ENCODE measurements at places on chromosomes 6 and 20.

- peak; percentile 49 for DNase-seq
Observed at GRCh38 chr6:70563530-70563929, 3.2 kb upstream of the SDHAF4 start.

GRCh38 chr6:71248306-71248765, 40.3 kb upstream of the OGFRL1 start:
- DNase-seq, result peak; percentile 73

GRCh38 chr6:138803331-138803730, 7.4 kb downstream of the ECT2L start:
- DNase-seq, result no peak

- peak; percentile 95 for DNase-seq
Observed at GRCh38 chr20:38217791-38218565, 42.6 kb downstream of the KIAA1755 start.

DNA sequence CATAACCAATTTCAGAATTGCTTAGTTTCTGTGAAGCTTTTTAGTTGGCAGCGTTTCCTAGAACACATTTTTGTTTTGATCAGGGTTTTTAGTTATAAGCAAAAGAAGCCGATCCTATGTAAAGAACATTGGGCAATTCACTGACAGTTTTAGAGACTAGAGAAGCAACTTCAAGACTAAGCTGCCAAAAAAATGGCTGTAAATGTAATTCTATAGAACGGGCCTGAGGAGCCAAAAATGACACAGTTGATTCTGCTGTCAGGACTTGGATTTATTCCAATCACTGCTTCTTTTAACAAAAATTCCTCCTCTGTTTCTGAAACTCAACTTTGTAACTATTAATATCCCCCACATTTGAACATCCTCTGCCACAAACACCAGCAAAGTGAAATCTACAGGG, 236.0 kb upstream of the EYS start:
- DNase-seq, result no peak

DNA sequence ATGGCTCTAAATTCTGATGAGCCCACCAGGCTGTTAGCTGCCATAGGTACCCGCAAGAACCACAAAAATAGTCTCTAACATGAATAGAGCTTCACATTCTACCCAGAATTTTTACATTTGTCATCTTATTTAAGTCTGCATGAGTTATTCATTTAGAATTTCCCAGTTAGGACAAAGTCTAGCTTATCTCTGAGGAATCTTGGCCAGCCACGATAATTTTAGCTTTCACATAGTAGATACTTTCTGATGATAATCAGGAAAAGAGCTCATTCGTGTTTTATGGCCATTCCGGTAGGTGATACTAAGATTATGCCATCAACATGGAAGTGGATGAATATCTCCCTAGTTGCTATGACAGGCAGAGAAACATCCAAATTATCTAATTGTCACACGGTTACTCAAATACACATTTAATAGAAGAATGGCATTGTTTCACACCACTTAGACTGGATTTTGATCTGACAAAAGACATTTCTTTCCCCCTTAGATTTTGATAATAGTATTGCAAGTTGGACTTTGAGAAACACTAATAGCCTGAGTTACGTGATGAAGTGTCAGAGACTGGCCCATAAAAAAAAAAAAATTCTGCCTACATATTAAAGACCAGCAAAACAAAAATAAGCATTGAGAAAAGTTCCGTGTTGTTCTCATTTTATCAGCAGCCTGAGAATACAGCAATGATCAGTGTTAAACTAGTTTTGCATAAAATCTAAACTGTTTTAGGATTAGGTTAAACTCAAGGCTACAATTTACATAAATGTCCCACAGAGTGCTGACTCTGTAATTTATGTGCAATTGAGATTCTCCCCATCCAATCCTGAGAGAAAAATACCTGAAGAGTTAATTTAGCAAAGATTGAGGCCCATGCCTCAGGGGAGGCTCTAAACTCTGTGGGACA, 397.5 kb upstream of the ARID1B start:
- no peak for DNase-seq

DNA sequence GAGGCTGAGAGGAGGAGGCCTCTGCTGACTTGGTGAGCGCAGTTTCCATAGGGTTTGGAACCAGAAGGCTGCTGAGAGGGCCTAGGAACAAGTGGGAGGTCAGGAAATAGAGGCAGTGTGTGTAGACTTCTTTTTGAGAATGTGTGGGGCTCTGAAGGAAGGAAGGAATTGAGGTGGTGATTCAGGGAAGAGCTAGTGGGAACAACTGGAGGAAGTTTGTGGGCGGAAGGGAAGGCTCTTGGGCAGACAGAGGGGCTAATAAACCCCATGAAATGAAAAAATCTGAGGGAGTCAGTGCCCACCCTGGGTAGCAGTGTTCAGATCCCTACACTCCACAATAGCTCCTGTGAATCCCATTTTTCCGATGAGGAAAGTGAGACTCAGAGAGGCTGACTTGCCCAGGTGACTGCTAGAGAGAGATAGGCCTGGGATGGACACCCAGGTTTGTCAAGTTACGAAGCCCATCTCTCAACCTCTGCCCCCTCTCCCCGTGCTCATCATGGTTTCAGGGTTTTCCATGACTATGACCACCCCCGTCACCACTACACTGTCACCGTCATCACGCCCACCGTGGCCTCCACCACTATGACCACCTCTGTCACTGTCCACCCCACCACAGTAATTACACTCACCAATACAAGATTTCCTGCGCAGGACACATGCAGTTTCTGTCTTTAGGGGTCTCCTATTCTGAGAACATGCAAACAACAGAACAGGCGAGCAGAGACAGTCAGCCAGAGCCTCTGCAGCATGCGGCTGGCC, 106.4 kb downstream of the MRPL14 start:
- DNase-seq, result no peak

GRCh38 chr6:13068586-13069210, 259.6 kb downstream of the TBC1D7 start:
- peak; percentile 25 for DNase-seq

DNA sequence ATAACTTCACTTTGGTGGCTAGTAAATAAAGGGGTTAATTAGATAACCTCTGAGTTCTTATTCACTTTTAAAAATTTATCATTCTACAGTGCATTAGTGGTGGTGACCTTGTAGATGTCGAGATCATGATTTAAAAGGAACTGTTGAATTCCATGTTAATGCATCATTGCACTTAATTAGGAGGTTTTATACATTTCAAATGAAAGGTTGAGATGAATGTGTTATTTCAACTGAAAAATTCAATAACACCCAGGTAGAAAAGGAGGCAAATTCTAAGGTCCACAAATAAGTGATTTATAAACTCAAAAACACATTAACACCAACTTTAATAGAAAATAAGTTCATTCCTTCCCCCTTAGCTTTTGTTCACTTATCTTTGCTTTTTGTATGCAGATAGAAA, 58.3 kb upstream of the TMEM170B start:
- DNase-seq, result no peak

DNA sequence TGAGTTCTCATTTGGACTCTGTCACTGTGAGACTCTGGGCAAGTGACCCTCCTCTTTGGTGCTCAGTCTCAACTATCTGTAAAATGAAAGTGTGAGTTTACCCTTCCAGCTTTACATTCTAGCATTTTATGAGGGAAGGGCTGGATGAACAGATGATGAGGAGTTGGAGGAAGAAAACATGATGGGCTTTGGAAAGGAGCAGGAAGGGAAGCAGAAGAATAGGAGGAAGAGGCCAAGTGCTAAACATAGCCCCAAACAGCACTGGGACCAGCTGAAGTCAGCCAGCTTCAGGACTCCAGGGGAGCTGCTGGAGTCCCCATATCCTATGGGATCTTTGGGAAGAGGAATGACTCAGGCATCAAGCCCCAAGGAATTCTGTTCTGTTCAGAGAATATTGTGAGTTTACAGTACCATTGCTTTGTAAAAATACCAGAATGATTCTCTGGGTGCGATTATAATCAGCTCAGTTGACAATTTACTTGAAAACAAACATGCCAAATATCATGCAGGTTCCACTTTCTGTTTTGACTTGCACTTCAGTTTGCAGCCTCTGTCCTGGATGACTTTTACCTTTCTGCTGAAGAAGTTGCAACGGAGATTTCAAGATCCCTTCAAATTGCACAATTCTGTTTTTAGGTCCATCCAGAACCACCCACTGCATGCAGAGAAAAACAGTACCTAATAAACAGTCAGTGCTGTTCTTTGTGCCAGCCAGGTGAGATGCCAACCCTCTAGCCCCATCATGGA, 3.2 kb downstream of the CD40 start:
- DNase-seq, result no peak

- no peak for DNase-seq
Observed at GRCh38 chr6:36688739-36689075, 8.9 kb upstream of the RAB44 start.

GRCh38 chr20:4603724-4604123, 118.0 kb upstream of the PRND start:
- DNase-seq, result no peak

DNA sequence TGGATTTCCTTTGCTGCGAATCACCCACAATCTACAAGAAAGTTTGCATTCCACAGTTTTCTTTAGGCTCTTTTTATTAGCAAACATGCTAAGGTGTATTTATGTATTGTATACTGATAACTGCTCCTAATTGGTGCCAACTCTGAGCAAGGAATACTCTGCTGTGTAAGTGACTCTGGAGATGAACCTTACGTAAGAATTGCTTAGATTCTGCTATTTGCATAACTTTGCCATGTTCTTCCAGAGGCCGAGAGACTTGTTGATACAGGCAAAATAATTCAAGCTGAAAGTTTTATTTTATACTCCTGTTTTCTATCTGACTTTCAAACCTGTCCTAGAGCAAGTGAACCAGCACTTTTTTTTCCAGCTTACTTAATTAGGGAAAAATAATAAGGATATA, 461.3 kb downstream of the GJA1 start:
- no peak for DNase-seq

DNA sequence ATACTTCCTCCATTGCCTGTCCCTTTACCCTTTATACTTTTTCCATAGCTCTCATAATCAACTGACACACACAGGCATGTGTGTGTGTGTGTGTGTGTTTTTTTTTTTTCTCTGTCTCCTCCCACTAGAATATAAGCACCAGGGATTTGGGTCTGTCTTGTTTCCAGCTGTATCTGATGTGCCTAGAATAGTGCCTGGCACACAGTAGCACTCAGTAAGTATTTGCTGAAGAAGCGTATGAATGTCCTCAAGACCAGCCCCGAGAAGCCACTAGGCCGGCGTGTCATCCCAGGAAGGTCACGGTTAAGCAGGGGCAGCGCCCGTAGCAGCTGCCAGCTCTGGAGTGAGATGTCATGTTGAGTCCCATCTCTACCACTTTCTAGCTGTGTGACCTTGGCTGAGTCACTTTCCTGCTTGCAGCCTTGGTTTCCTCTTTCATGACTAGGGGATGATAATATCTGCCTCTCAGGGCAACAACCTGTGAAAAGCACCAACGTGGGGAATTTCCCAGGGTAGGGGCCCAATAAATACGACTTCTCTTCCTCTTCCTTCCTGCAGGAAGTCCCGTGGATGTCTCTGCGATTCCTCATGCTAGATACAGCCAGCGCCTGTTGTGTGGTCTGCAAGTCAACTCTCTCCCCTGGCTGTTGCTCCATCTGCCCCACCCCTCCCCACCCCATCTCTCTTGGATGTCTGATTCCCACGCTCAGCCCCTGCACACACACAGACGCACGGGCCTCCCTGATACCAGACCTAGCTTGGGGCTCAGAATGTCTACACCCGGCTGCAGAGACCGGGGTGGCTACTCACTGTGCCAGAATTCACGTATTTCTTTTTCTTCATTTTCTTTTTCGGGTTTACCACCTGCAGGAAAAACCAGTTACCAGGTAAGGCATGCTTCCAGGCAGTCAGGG, 58.1 kb downstream of the RAB44 start:
- DNase-seq, result no peak

DNA sequence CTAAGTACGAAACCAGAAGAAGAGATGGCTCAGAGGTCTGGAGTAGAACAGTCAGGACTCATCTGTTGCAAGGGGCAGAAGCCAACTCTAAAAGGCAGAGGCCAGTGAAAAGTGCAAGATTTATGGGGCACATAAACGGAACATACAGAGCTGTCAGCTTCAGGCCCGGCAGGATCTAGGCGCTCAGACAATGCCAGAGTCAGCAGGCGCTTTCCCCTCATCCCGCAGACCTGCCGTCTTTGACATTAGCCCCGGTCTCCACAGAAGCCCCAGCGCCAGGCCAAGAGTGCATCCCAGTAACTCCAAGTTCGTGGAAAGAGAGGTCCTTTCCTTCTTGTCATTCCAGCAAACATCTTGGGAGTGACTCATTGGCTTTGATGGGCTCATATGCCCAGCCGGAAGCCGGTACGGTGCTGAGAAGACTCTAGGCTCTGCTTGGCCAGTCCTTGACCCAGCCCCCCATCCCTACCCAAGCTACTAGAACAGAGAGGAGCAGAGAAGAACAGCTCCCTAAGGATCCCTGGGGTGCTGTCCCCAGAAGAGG, 260.9 kb downstream of the TAF4 start:
- DNase-seq, result peak; percentile 37

DNA sequence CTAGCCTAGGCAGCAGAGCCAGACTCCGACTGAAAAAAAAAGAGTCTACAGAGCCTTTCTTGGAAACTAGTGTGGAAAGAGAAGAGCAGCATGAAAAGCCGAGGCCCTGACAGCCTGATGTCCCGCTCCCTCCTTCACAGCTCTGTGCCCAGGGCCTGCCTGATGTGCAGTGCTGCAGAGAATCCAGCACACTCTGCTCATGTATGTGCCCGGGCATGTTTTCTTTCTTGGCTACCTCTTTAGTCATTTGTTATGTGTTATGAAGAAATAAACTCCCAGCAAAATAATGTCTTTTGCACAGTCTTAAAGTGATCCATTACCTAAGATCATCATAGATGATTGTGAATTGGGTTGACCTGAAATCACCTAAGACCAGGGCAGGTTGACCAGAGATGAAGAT, 78.1 kb upstream of the EZR start:
- peak; percentile 30 for DNase-seq

- peak; percentile 49 for DNase-seq
Observed at GRCh38 chr6:21587961-21588480, 5.5 kb upstream of the SOX4 start.

Data from AG10803 (cell line).